ENCODE measurements at places on chromosomes 5 and 9.

- no peak for DNase-seq
Measured at GRCh38 chr9:88659126-88659525, 124.1 kb downstream of the NXNL2 start.

GRCh38 chr5:94969174-94969573 is 315.7 kb downstream of the MCTP1 start:
- no peak for DNase-seq

DNA sequence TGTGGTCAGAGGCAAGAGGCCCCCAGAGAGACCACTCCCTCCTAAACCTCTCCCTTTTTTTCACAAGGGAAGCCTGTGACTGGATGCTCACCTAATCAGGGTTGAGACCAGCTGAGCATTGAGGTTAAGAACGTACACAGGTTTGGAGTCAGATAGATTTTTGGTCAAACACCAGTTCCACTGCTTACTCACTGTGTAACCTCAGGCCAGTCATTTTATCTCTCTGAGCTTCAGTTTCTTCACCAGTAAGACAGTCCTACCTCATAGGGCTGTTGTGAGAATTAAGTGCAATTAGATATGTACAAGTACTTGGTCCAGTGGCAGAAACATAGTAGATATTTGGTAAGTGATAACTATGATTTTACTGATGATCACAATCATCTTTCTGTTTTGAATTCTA is 256.8 kb downstream of the CDK5RAP2 start:
- DNase-seq = no peak

DNA sequence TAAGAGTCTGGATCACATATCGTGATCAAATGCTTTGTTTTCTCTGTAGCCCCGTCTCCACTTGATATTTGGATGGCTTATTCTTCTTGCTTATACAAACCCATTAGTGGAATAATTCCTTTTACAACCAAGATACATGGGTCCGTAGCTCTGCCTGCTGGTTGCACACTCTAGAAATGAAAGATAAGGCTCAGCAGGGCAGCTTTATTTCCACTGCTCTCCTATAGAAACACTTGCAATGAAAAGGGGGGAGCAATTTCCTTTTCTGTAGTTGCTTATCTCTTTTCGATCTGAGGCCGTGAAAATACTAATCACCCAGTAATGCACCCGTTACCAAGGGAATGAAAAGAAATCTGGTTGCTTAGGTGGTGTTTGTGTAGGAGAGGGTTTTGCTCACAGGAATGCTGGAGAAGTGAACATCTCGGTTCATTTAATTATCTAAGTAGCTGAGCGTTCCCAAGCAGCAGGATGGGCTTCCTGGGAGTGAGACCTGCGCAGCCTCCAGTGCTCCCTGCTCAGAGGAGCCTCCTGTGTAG is 131.7 kb downstream of the ADAMTS16 start:
- DNase-seq = no peak

DNA sequence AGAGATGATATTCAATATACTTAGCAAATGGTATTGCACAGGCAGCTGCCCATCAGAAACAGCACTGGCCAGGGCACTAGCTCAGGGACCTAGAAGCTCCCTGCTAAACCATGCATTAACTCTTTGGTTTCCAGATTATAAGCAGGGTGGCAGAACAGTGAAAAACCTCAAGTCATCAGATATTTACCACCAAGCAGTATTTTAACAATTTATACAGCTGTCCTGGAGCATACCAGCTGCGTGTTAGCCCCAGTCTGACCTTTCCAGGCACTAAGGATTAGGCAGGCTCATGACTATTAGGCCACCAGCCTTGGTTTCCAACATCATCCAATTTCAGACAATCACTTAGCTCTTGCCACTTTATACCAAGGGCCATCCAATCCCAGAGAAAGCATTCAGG is 326.5 kb downstream of the CAAP1 start:
- no peak for DNase-seq

DNA sequence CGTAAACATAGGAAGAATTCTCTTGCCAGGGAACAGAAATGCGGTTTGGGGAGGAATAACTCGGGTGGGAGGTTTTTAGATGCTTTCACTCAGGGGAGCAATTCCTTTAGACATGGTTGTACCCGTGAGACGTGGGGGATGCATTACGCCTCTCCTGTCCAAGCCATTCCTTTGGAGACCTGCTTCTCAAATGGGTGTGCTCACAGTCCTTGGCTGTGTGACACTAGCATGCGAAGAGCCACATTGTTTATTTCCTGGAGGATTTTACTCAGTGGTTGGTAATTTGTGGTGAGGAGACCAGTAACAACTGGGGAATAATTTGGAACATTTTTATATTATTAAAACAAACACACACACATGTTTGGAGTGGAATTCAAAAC is 18.5 kb downstream of the COL15A1 start:
- DNase-seq = no peak

- DNase-seq = no peak
Measured at GRCh38 chr9:16729651-16730050, 140.8 kb downstream of the BNC2 start.

GRCh38 chr9:94654165-94654894 is 15.0 kb upstream of the FBP1 start:
- DNase-seq = no peak

DNA sequence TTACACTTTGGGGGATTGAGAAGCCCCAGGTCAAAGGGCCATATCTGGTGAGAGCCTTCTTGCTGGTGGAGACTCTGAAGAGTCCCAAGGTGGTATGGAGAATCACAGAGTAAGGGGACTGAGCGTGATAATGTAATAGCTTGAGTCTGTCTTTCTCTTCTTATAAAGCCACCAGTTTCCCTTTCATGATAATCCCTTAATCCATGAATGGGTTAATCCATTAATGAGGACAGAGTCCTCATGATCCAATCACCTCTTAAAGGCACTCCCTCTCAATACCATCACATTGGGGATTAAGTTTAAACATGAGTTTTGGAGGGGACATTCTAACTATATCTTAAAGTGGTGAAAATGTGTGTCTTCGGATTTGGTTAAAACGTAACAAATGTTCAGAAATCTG is 21.5 kb downstream of the WDR36 start:
- no peak for DNase-seq

DNA sequence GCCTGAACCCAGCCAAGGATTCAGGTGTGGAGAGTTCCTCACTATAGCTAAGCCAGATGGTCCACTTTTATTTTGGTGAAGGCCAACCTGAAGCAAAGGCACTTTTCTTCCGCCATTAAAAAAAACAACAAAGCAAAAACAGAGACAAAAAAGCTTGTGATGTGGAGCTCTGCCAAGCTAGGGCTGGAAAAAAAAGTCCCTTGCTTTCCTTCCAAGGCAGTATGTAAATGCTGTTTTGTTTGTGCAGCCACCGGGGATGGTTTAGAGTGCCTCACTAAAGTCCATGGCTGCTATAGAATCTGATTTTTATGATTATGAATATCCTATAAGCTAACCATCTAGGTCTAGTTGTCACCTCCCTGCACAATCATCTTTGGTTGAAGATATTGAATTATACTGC is 14.9 kb downstream of the MEGF10 start:
- no peak for DNase-seq

- peak; percentile 42 for DNase-seq
Measured at GRCh38 chr9:128420060-128420650, 502 bp upstream of the CERCAM start.

GRCh38 chr5:142888469-142889085 is 118.4 kb downstream of the ARHGAP26 start:
- no peak for DNase-seq

DNA sequence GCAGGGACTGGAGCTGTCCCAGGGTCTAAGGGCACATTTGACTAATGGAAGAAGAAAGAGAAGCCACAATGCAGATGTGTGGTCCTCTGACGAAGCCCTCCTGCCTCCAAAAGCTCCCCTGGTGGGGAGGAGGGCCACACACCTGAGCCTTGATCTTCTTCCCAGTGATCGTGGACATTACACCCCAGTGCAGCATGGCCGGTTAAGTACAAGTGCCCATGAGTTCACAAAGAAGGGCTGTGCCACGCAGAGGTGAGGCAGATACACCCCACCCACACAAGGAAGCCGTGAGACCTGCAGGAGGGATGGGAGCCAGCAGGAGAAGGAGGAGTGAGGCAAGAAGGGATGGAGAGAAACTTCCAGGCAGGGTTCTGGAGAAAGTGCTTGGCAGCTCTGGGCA is 199.0 kb upstream of the MVB12B start:
- no peak for DNase-seq

DNA sequence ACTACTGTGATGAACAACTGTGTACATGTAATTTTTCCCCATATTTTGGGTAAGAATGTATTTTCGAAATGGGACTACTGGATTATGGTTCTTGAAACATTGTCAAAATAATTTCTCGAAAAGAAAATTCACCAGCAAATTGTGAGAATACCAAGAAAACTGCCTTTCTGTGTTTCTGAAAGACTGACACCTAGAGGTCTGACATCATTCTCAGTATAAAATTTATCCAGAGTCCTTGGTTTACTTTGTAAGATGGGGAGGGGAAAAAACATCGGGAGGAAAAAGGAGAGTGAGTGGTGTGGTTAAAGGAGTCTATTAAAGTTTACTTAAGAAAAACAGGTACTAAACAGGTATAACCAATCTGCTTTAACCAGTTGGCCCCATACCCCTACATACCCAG is 149.2 kb downstream of the CEP120 start:
- no peak for DNase-seq

DNA sequence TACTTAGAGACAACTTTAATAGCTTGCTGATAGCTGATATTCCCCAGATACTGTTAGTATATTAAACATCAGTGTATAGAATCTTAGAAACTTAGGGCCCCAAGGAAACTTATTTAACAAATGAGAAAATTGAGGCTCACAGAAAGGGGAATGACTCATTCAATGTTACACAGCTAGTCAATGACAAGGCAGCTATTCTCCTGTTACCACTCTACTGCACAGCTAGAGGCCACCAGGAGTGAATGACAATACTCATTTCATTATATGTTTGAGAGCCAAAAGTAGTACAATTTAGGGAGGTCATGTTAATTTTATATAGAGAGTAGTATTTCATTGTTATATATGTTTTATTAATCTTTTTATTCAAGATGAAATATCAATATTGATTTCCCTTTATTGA is 33.2 kb upstream of the PCDHB1 start:
- no peak for DNase-seq

DNA sequence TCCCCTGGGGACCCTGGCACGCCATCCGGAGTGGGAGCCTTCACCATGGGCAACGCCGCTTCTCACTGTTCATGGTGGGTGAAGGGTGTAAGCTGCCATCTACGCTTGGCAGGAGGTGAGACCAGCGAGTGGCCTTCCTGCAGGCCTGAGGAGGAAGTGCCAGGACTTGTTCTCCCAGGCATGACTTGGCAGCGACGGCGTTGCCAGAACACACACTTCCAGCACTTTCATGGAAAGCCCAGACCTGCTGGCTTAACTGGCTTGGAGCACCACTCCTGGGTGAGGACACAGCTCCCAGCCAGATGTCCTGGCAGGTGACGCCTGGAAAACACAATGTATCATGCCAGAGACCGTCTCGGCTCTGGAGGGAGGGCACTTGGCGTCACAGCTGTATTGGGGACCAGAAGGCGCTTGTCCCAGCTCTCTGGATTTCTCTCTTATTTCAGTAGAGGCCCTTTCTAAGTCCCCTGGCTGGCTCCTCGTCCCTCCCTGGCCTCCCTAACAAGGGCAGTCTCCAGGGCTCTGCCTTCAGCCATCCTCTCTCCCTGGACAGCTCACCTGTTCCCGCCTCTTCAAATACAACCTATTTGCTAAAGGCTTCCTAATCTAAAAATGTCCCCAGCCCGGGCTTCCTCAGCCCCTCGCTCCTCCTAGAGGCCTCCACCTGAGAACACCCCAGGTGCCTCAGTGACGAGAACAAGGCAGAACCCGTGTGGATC is 188.3 kb downstream of the OLFM1 start:
- no peak for DNase-seq

- DNase-seq = no peak
Measured at GRCh38 chr5:173950829-173951228, 38.1 kb upstream of the C5orf47 start.

- no peak for DNase-seq
Measured at GRCh38 chr5:39064450-39064849, 9.7 kb downstream of the RICTOR start.

DNA sequence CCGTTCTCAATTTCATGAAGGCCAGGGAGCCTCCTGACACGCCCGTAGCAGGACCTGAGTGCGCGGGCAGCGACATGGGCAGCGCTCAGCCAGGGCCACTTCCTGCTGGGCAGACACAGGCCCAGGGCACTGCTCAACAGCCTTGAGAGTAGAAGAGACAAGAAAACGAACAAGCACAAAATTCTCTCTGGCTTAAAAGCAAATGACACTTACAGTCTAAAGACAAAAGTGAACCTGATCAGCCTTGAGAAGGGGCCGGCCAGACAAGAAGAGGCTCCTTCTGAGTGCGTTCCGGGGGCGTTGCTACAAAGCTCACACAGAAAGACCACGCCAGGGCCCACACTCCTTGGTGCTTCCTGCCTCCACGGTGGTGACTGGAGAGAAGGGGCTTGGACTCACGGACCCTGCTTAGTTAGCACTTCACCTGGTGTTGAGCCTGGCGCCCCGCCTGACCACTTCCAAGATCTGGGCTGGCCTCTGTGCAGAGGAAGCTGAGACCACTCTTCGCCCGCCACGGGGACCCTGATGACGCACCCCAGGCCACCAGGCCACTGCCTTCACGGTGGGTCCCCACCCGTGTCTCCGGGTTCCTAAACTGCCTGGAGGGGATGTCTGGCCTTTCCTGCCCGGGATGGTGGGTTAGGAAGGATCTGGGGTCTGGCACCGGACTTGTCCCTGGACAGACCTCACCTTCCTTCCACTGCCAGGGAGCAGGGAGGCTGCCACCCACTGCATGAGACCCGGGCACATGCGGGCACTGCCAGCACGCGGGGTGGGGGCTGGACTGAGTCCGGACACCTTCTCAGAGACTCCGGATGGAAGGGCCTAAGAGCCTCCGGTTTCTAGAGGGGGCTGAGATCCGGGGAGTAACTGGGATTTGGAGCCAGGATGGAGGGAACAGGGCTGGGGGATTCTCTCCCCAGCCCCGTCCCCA is 1.3 kb downstream of the SLC12A7 start:
- no peak for DNase-seq

GRCh38 chr9:134895097-134895496 is 14.5 kb downstream of the FCN2 start:
- no peak for DNase-seq

DNA sequence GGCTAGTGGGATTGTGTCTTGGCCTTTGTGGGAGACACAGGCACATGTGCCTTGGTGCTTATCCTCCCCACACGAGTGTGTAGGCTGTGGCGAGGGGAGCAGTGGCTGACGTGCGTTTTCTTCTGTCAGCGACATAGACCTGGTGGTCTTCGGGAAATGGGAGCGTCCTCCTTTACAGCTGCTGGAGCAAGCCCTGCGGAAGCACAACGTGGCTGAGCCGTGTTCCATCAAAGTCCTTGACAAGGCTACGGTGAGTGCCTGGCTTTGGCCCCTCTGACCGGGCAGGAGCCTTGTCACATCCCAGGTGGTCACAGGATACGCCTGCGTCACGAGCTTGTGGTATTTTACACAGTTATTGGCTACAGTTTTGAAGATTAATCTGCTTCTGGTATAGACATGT is 26.4 kb downstream of the TENT4A start:
- no peak for DNase-seq

- no peak for DNase-seq
Measured at GRCh38 chr9:31585158-31585557, 799.3 kb upstream of the ACO1 start.

- DNase-seq = no peak
Measured at GRCh38 chr9:92135576-92135975, 20.4 kb upstream of the SPTLC1 start.

GRCh38 chr9:124820698-124821623 is 32.3 kb upstream of the WDR38 start:
- DNase-seq = no peak

GRCh38 chr5:73522989-73523388 is 24.7 kb downstream of the BTF3 start:
- DNase-seq = no peak
